ENCODE measurements at places on chromosomes 1 and 21. TPM values are rescaled to one million over a fixed set of nuclear protein-coding genes. Genes with fewer than 3 reads are reported as not detected.

DNA sequence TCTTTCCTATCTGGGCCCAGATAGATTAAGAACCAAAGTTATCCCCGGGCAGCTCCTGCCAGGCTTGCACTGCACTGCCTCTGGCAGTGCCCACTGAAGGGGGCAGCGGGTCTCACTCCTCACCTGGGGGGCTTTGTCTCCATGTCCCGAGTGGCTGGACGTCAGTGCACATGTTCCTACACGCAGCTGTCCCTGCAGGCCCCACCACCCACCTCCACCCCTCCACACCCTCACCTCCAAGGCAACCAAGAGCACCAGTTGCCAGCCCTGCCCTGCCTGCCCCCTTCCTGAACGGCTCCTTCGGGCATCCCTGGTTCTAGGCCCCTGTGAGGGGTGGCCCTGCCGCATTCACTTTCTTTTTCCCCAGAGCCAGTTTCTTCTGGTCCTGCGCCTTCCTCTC, 147.2 kb downstream of the PEX14 start:
- DNase-seq = no peak

GRCh38 chr1:111406321-111406768, 21.2 kb downstream of the OVGP1 start:
- DNase-seq = no peak

- DNase-seq = no peak
Observed at GRCh38 chr1:212597487-212597886, 11.1 kb upstream of the ATF3 start.

GRCh38 chr1:186782791-186783190, 46.0 kb upstream of the PLA2G4A start:
- no peak for DNase-seq

DNA sequence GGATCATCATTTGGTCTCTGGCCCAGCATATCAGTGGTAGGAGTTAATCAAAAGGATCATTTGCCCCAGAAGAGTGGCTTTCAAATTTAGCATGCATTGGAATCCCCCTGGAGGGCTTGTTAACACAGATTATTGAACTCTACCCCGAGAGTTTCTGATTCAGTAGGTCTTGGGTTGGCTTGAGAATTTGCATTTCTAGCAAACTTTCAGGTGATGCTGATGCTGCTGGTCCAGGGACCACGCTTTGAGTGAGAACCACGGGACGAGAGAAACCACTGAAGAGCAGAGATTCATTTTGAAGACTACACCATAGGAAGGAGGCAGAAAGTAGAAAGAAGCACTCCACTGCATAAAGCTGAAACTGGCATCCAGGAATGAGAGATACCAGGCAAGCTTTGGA, 81.3 kb upstream of the DUSP10 start:
- DNase-seq = no peak

GRCh38 chr21:27246741-27247140, 279.9 kb upstream of the ADAMTS5 start:
- DNase-seq = no peak

DNA sequence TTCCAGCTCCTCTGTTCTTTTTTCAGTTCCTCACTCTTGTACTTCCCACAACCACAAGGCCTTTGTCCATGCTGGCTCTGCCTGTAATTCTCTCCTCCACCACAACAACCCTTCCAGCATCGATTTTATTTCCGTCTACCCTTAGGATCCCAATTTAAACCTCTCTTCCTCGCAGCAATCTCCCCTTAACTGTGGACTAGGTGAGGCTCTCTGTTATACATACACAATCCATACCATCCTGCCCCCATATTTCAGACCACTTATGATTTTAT, 90.4 kb upstream of the ZC3H11B start:
- DNase-seq = no peak

DNA sequence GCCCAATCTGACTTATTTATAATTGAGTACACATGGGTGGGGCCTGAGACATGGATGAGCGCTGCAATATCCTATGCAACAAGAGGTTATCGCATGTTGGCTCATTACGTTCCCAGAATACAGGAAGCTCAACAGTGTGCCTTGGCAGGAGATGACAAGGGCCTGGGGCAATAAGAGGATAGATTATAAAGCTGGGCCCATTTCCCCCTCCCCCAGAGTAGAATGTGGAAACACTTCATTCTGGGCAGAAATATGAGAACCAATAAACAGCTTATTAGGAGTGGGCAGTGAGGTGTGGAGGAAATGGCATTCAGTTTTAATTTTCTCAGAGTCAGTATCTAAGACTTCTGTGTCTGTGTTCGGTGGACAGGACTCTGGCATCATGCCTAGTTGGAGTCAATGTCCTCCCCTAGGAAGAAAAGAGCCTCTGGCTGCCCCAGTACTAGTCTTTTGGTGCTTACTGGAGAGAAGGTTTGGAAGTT, 92.8 kb downstream of the PIK3R3 start:
- no peak for DNase-seq

- no peak for DNase-seq
Observed at GRCh38 chr1:238318294-238319110, 427.8 kb upstream of the ZP4 start.

GRCh38 chr21:33080376-33080775, 10.4 kb downstream of the OLIG1 start:
- DNase-seq = no peak

GRCh38 chr1:37325010-37325409, 149.4 kb upstream of the ZC3H12A start:
- DNase-seq = no peak

DNA sequence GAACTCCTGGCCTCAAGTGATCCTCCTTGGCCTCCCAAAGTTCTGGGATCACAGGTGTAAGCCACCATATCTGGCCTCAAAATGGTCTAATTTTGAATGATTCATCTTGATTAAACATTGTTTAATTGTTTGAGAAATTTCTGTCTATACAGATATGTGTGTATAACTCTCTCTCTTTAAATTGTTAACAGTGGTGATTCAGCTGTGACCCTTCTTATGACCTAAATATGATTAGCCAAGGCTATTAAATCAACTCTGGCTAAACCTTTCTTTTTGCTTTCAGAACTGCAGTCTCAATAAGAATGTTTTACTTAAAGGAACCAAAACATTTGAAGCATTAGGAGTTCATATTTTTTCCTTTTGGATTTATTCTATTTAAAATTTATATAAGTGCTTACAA, 19.2 kb upstream of the B3GALT5 start:
- no peak for DNase-seq

GRCh38 chr1:161499099-161500039, 5.9 kb upstream of the FCGR2A start:
- no peak for DNase-seq

DNA sequence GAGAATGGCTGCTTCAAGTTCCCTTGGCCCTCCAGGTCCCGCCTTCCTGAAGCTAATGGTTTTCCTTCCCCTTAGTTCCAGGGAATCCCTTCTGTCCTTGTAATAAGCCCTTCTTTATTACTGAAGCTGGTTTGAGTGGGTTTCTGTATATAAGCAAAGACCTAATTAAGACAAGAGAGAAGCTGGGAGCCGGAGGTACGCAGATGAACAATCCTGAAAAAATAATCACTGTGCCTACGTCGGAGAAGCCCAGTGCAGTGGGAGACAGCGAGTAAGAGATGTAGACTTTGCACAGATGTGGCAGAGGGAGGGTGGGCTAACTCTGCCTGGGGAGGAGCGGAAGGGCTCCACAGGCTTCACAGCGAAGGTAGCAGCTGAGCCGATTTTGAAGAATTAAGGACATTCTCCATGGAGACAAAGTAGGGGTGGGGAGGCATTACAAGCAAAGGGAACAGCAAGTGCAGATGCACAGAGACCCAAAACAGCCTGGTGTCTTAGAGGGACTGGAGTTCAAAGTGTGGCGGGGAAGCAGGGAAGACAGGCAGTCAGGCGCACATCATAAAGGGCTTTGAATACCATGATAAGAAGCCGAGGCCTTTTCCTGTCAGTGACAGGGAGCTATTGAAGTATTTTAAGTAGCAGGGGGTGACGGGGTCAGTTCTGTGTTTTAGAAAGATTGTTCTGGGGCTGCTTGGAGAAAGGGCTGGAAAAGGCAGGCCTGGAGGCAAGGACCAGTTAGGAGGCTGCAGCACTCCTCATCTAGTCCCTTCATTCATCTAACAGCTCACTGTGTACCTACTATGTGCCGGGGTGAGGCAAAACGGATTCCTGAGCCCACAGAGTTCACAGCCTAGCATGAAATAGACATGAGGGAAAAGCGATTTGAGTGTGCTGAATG, 6.5 kb downstream of the RIMS3 start:
- DNase-seq = no peak

DNA sequence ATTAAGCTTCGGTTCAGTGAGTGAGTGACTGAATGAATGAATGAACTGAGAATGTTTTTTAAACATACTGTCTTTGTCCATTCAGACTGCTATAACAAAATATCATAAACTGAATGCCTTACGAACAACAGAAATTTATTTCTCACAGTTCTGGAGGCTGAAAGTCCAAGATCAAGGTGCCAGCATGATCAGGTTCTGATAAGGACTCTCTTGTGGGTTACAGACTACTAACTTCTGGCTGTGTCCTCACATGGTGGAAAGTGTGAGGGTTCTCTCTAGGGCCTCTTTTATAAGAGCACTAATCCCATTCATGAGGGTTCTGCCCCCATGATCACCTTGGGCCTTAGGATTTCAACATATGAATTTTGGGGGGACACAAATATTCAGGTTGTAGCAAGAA, 7.1 kb upstream of the DUSP10 start:
- DNase-seq = no peak

DNA sequence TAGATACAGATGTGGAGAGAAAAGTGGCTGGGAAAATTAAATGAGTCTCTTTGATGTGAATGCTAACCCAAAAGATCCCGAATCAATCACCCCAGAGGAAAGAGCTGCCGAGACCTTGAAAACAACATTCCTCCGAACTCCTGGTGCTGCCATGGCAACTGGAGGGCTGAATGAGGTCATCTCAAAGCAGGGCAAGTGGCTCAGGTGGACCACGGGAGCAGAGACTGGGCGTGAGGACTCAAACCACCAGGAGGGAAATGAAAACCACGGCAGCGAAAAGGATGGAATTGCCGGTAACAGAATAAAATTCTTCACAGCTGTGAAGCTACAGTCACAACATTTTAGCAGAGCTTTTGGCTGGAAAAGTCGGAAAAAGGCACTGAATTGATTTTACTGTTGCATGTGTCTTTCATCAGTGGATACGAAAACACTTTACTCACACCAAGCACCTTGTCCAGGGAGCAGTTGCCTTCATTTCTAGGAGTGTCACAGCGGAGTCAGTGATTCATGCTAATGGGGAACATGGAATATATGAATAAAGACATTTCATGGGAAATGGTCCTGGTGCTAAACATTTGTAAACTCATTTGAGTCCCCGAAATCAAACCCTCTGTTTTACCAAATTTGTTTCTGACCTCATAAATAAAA, 23.2 kb upstream of the BECN2 start:
- no peak for DNase-seq

- no peak for DNase-seq
Observed at GRCh38 chr21:37266515-37267221, 466 bp downstream of the VPS26C start.

GRCh38 chr1:201766131-201766866, 62.7 kb upstream of the IPO9 start:
- DNase-seq = no peak

DNA sequence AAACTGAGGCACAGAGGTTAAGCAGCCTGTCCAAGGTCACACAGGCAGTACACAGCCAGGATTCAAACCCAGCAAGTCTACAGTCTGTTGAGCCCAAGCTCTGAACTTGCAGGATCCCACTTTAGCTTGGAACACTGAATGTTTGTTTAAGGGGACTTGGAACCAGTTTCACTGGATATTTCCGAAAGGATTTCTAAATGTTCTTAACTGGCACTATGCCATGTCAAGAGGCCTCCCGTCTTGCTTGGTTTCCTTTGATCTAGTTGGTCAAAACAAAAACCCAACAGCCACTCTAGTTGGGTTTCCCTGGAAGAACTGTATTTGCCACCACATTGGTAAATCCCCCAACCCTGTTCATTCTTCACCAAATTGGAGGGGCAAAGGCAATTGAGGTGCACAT, 317.6 kb upstream of the KAZN start:
- no peak for DNase-seq

GRCh38 chr1:20948101-20948500, 161.0 kb upstream of the HP1BP3 start:
- DNase-seq = no peak

DNA sequence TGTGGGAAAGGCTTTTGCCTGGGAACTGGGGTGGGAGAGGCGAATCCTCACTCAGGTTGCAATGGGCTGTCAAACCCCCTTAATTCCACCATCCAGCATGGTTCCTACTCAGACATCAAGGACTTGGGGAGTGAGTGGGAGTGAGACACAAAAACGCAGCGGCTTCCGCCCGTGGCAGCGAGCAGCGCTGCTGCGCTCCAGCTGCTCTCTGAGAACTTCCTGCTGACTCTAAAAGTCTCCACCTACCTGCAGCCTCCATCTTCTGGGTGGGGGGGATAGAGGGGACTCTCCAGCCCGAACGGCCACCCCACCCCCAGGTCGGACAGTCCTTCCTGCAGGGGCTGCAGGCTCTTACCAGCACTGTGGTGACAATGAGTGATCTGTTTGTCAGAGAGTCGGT, 184.4 kb downstream of the GRIK3 start:
- DNase-seq = no peak

GRCh38 chr1:170290276-170290675, 144.5 kb downstream of the NTMT2 start:
- DNase-seq = no peak

DNA sequence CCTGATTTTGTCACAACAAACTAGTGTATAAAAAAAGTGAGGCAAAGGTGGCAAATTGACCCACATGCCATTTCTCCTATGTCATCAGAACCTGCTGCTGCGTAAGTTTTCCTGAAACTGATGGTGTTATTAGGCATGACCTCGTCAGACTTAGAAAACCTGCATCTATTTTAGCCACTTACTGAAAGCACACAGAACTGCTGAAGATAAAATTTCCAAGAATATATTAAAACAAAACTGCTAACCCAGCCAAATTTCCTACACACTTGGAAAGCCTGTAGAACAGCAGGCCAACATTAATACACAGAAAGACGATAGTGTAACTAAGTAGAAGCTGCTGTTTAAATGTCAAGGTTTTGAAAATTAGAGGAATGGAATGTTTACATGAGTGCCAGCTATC, 674.5 kb upstream of the CXADR start:
- DNase-seq = no peak

- DNase-seq = no peak
Observed at GRCh38 chr1:235404190-235404589, 37.0 kb downstream of the TBCE start.

GRCh38 chr1:213266983-213267772, 216.1 kb downstream of the RPS6KC1 start:
- DNase-seq = no peak

OR14K1 gene
- total RNA-seq = not detected

FAM163A gene
- not detected for total RNA-seq

UAP1 gene
- 51.4 TPM for total RNA-seq

LYPD8 gene
- total RNA-seq = not detected

PTGS2 gene
- 0.91 TPM for total RNA-seq

NEXN gene
- total RNA-seq = 0.15 TPM

ZNF648 gene
- total RNA-seq = 0.57 TPM

SPRR1B gene
- total RNA-seq = 0.66 TPM

NEK2 gene
- 50.2 TPM for total RNA-seq

PPM1J gene
- 7.5 TPM for total RNA-seq

CFAP74 gene
- 4.9 TPM for total RNA-seq

DEPDC1 gene
- total RNA-seq = 61.9 TPM

COL6A2 gene
- 87.0 TPM for total RNA-seq
